Activated naive CD4-positive, alpha-beta T cell treated with anti-CD3 and anti-CD28 coated beads, Interleukin-2, amount 50 U/mL, for 72 hours (primary cell): ENCODE measurements at places on chromosomes 2 and 18. TPM values are rescaled to one million over a fixed set of nuclear protein-coding genes. Genes with fewer than 3 reads are reported as not detected.
A peak's percentile ranks its signal among the peaks of the same experiment; 100 is the strongest.

- no peak for DNase-seq
These were observed 12.0 kb upstream of the HAAO start for GRCh38 chr2:42804338-42804737.

DNA sequence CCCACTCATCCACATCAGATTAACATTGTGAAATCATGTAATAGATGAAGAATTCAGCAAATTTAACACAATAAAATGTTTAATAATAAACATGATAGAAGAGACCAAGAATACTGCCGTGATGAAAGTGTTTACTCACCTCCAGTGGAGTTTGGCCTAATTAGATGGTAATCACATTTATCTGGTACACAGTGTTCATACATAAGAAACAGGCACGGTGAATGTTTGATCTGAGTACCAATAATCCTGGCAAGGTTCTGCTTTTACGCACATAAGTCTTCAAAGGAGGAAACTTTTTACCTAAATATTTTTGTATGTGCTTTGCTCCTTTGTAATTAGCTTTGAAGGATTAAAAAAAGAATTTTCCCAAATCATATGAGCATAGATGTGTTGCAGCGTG is 122.5 kb downstream of the IRS1 start:
- DNase-seq: no peak

DNA sequence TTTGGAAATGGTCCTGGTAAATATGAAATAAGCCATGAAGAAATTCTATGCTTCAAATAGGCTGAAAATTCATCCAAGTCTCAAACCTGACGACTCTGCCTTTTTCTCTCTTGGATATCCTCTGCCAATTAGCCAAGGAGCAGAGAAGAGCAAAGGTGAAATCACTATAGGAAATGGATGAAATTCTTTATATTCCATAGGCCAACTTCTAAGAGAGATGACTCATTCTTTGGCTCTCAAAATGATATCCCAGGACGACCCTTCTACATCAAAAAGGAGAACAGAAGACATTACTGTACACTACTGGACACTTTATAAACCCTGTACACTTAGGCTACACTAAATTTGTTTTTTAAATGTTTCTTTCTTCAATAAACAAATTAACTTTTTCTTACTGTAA is 22.7 kb downstream of the PDE1A start:
- DNase-seq: no peak

DNA sequence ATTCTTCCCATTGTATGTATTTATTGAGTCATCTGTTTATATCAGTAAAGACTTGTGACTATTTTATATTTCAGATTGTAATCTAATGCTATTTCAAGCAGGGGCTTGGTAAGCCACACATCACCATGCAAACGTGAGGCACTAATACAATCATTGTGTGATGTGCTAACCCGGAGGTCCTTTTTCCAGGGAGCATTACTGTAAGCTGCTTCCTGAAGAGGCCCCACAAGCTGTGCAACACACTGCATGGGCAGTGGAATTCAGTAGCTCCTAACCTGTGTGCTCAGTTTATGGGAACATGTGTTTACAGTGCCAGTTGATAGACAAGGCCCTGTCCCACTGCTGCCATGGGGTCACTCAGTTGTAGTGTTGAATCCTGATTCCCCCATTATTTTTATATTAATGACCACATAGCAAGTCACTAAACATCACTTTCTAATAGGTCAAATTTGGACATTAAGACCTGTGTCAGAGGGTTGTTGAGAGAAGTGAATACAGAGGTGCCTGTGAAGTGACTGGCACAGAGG is 162.9 kb downstream of the FHOD3 start:
- no peak for DNase-seq

DNA sequence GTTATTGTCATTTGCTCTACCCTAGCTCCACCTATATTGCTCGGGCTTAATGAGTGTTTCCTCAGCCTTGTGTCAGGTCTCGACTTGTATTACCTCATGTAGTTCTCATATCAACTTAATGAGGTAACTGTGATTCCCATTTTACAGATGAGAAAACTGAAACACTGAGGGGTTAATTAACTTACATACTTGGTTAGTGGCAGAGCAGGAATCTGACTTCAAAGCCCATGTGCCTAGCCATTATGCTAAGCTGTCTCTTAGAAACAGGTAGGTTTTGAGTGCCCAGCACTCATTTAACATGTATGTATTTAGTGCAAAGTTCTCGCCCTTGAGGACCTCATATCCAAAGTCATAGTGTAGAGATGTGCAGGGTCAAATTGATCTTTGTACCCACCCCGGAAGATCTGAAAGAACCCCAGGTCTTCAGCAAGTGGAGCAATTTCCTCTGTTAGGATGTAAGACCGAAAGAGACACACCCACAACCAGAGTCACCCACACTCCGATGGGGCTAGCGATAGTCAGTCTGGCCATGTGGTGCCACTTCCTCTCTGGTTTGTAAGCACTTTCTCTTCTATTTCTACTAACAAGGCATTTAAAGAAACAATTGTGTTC is 121.0 kb upstream of the SLC39A10 start:
- DNase-seq: peak; percentile 77

DNA sequence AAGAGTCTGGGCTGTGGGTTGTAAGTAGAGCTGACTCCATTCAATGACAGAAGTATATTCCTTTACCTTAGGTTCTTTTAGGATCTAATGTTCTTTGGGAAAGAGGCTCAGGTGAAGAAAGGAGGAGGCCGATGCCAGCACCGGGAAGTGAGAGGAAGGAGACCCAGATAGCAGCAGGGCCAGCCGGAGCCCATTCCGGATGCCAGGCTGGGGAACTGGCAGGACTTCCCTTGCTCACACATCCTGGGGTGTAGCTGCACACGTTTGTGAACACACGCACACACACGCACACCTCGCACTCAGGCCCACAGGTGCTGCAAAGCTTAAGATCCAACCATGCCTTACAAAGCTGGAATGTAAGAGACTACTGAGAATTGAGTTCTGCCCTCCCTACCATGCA is 95.8 kb upstream of the SMAD2 start:
- DNase-seq: peak; percentile 21

- no peak for DNase-seq
These were observed 14.8 kb upstream of the ADAM17 start for GRCh38 chr2:9570182-9571060.

DNA sequence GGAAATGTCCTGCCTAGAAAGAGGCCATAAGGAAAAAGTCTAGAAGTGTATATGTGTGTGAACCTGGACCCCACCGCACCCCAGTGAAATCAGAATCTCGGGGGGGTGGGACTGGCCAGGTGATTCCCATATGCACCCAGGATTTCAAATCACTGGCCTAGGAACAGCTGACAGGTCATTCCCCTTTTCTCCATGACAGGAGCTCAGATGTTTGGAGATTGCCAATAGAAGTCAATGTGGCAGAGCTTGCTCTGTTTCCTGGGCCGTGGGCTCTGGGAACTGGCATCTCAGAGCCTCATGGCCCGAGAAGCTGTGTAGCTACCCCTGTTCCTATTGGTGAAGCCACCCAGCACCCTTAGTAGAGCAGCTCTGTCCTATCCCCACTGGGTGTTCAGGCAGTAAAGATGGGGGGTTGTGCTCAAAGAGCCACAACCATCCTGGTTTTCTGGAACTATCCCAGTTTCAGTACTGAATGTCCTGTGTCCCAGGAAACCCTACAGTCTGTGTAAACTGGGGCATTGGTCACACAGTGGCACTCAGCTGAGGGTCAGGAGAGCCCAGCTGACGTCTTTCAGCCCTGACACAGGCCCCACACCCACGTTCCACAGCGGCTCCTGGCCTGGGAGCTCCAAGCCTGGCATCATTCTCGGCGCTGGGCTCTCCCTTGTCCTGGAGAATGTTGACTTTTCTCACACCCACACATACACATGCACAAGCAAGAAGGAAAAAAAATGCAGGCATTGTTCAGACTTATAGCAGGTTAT is 18.9 kb downstream of the GNLY start:
- DNase-seq: no peak

DNA sequence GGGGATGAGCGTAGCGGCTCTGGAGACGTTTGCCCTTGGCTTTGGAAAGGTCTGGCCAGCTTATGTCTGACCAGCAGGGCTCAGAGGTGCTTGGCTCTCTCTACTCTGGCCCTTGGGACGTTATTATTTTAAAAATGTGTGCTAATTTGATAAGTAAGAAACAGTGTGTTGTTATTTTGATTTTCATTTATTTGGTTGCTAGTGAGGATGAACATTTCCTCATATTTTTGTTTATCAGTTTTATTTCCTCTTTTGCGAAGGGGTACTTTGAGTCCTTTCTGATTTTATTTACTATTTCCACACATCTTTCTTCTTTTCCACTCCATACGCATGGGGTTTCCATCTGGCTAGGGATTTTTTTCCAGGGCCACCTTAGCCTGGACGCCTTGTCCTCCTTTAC is 11.4 kb downstream of the CXCR4 start:
- no peak for DNase-seq

DNA sequence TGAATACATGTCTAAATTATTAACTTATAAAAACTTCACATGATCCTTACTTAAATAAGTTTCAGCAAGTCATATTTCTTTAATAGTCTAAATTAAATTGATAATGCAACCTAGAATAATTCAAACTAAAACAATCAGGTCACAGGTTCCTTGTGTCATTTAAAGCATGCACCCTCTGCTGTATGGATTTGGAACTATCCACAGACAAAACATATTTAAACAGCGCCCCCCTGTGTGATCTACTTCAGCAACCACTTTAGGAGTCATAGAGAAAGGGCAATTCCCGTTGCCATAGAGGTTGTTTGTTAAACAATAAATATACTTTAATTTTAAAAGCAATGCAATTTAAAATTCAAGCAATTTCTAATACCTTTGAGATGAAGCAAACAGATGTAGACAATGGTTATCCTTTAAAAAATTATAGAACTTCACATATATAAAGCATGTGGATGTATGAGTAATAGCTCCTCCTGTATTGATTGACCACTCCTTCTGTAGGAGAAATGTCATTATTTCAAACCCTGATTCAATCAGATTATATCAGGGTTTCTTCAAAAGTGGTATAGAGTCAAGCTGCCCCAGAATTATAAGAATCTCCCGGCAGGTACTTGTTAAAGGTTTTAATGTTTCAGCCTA is 21.2 kb downstream of the GRB14 start:
- no peak for DNase-seq

- DNase-seq: no peak
These were observed 59.3 kb upstream of the MAP4K4 start for GRCh38 chr2:101638181-101638711.

- DNase-seq: no peak
These were observed 14.9 kb upstream of the MBP start for GRCh38 chr18:77147418-77147852.

- no peak for DNase-seq
These were observed 149.6 kb downstream of the LAMA3 start for GRCh38 chr18:23838801-23839366.

GRCh38 chr2:4792126-4792525 is 900.1 kb upstream of the SOX11 start:
- DNase-seq: no peak

DNA sequence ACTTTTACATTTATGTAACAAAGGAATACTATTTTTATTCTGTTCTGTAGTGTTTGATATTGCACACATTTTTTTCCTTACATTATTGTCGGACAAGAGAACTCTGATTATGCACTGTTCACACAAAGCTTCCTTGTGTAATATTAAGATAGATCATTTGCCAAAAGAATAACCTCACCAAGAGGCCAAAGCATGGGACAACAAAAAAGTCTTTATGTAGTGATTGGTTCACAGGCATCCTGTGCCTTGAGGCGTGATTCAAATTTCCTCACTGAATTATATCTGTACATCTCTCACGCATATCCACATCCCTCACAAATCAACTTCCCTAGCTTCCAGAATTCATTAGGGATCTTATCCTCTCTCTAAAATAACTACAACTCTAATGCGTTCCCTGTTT is 642.7 kb downstream of the NR4A2 start:
- DNase-seq: no peak

Gene CREB1
- 89.3 TPM for total RNA-seq

Gene ADD2
- 76.0 TPM for total RNA-seq

Gene EPAS1
- 1.8 TPM for total RNA-seq

Gene ICA1L
- 6.2 TPM for total RNA-seq

Gene PLA2R1
- total RNA-seq: not detected

Gene GCG
- total RNA-seq: not detected

Gene TSPYL6
- not detected for total RNA-seq

Gene RBM44
- 2.4 TPM for total RNA-seq

Gene FAM161A
- total RNA-seq: 11.0 TPM

Gene LOXL3
- total RNA-seq: 0.20 TPM

Gene MYL12A
- 498 TPM for total RNA-seq

Gene PLCD4
- total RNA-seq: 0.43 TPM

Gene RAB27B
- 0.14 TPM for total RNA-seq

Gene PTH2R
- 0.09 TPM for total RNA-seq

Gene CMPK2
- total RNA-seq: 1.6 TPM
